ENCODE measurements at places on chromosomes 13 and 19.

DNA sequence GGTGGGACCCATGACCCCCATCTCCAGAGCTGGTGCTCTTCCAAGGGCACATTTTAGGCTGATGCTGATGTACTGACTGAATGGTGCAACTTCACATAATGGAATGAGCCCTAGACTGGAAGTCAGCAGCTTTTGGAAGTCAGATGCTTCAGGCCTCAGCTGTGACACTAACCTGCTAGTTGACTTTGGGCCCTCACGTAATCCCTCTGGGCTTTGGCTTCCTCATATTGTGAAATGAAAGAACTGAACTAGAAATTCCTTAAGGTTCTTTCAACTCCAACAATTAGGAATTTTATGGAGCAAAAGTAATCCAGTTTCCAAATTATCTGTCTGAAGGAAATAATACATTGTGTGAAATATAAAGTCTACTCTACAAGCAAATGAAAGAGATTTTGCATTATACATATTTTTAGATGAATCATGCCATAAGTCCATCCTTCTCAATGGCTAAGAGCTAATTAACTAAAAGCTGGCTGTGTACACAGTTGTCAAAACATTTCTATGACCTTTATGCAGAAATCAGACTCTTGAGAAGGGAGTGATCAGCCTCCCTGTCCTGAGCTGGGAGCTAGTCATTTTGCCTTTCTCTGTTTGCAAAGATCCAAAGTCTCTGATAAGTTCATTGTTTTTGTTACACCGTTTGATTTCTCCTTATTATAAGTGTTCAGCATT is 204.2 kb downstream of the DCLK1 start:
- DNase-seq = no peak

DNA sequence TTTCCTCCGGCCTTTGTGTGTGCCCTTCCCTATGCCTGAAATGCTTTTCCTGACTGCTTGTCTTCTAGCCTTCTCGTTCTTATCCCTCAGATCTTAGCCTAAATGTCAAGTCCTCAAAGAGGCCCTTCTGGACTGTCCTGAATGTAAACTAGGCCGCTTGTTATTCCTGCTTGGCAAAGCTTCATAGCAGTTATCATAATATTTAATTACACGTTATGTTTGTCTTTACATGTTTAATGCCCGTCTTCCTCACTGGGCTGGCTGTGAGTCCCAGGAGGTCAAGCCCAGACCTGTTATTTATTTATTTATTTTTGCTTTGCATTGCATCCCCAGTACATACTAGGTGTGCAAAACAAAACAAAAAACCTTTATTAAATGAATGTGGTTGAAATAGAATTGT is 62.7 kb downstream of the SIPA1L3 start:
- no peak for DNase-seq

- no peak for DNase-seq
Measured at GRCh38 chr13:100887729-100888151, 213.1 kb upstream of the TMTC4 start.

- DNase-seq = peak; percentile 15
Measured at GRCh38 chr13:62643007-62643483, 1227.4 kb upstream of the PCDH20 start.

DNA sequence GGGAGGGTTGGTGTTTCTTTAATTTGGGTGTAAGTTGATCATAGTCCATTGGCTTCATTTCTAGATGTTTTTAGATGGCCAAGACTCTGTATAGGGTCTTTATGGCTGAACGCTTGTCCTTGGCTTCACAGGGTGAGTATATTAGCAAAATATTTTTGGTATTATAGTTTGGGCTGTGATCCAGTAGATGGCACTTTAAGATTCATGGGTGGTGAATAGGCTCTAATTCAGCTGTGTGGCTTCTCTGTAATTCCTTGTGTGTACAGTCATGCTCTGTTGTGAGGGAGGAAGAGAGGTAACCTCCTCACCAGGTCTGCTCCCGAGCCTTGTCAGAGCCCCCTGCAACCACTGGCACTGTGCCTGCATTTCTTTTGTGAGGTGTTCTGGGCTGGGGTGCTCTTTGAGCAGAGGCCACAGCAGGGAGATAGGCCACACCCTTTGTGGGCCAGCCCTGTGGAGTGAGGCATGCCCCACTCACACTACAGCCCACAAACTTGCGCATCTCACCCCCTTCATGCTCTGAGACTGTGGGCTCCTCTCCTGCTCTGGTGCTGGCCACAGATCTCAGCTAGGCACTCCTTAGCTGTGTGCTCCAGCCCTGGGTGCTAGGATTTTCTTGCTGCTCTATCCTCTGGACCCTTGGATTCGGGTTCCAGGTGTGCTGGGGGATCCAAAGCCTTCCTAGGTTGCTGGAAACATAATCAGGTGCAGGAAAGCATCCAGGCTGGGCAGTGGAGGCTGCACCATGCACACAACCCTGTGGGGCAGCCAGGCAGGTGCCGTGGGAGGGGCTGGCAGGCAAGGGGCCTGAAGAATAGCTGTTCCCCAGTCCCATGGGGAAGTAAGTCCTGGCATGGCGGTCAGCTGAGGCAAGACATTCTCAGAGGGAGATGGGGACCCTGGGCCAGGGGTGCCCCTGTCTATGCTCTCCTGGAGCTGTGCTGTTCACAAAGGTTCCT is 193.9 kb downstream of the GPC5 start:
- DNase-seq = no peak

DNA sequence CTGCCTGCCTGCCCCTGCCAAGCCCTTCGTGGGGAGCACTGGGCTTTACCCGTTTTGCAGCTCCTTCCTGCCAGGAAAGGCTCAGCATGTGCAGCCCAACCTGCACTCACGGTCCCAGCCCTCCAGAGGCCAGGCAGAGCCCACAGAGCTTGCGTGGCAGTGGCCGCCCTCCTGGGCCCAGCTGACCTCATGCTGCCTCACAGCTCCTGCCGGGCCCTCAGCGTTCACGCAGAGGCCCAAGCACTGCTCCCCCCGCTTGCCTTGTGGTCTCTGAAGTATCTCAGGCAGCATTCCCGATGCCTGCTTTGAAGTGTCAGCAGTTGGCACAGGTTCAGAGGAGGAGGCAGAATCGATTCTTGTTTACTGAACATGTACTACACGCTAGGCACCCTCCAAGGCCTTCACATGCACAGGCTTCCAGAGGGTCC is 32.5 kb downstream of the CAPN12 start:
- no peak for DNase-seq

- no peak for DNase-seq
Measured at GRCh38 chr13:105641121-105641520, 894.3 kb downstream of the EFNB2 start.

- DNase-seq = no peak
Measured at GRCh38 chr19:2663920-2664571, 38.4 kb downstream of the GNG7 start.

DNA sequence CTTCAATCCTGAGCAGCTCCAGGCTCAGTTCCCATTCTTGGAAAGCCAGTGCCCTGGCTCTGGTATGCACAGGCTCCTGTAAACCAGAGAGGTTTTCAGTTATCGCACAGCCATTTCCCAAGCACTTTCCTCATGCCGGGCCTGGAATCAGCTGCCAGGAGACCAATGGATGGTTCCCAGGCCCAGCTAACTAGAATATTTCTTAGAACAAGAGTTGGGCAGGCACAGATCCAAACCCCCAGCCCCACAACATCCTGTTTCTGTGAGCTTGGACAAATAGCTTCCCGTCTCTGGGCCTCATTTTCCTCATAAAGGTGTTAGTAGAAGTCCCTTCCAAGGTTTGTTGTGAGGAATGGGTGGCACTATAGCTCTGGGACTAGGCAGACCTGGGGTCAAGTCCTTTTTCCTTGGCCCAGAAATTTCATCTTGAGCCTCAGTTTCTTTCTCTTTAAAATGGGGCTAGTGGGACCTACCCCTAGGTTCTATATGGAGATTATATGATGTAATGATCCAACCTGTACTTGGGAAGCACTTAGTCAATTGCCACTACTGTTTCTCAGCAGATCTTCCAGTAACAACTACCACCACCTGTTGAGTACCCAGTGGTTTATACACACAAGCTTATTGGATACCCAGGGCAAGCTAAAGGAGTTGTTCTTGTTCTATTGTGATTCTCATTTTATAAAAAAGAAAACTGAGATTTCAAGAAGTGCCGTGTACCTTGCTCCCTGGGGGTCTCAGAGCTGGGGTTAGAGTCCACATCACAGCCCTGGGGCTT is 5.1 kb upstream of the CCDC97 start:
- DNase-seq = no peak

DNA sequence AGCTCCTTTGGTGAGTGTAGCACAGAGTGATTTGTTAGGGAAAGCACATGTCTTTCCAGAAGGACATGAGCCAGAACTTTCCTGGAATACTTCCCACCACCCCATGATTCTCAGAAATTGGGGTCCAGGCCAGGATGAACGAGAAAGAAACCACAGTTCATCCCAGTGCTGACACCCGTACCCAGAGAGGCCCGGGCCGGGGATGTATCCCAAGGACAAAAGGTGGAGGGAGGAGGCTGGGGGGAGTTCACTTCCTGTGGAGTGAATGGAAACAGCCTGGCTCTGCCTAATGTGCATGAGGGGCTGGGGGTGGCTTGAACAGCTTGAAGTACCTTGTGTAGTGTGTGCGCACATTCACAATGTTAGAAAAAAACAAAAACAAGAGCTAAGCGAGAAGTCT is 47.5 kb downstream of the CDADC1 start:
- no peak for DNase-seq

- no peak for DNase-seq
Measured at GRCh38 chr19:12162513-12162881, 399 bp upstream of the ZNF136 start.

GRCh38 chr13:20395061-20395916 is 130.4 kb downstream of the CRYL1 start:
- DNase-seq = no peak

- no peak for DNase-seq
Measured at GRCh38 chr13:23003446-23003845, 177.3 kb upstream of the SGCG start.

DNA sequence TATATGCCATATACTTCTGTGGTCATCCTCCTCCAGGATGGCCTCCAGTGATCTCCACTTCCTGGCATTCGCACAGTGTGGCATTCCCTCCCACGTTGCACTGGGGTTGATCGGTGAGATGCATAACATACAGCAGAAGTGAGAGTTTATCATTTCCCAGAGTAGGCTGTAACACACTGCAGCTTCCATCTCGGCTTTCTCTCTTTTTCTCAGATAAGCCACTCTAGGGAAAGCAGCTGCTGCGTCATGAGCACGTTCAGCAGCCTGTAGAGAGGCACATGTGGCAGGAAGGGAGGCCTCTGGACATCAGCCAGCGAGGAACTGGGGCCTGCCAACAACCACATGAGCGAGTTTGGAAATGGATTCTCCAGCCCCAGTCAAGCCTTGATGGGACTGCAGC is 807.1 kb downstream of the DIAPH3 start:
- no peak for DNase-seq

DNA sequence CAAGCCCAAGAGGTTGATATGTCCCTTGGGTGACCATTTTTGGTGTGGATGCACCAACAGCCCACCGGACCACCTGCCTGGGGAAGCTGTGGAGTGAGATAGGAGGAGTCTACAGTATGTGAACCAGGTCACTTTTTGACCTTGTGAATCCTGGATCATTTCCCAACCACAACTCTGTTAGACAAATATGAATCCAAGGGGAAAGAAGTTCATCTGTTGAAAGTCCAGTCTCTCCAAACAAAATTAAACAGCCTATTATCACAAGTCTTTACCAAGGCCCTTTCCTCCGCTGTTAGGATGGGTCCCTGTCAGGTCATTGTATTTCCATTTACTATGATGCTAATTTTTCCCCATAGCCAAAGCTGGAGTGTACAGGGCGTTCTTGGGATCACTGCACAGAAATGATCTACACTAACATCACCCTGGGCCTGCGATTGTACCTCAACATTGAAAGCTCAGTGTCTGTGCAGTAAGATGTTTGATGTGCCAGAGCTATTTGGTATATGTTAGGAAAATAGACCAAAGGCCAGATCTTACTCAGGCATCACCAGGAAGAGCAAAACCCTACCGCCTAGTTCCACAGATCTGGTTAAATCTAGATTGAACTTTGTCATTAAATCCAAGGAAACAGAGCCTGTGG is 117.1 kb downstream of the STARD13 start:
- DNase-seq = no peak

GRCh38 chr13:69857183-69857821 is 250.3 kb upstream of the ATXN8OS start:
- no peak for DNase-seq

DNA sequence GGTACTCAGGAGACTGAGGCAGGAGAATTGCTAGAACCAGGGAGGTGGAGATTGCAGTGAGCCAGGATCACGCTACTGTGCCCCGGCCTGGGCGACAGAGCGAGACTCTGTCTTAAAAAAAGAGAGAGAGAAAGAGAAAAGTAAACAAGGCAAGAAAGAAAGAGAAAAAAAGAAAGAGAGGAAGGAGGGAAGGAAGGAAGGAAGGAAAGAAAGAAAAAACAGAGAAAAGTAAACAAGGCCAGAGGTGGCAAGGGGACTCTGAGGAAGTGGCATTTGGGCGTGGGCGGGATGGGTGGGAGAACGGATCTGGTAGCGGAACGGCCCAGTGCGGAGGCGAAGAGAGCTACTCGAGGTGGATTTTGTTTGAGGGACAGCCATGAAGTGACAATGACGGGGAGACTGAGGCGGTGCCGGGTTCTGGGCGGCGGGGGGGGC is 7.5 kb upstream of the ARRDC2 start:
- DNase-seq = no peak

Measured in stimulated activated CD4-positive, alpha-beta T cell treated with anti-CD3 and anti-CD28 coated beads, Interleukin-4, amount 100 ng/mL, for 24 hours (primary cell).